Activated CD8-positive, alpha-beta memory T cell treated with anti-CD3 and anti-CD28 coated beads for 4 hours (primary cell): ENCODE measurements at places on chromosomes 4 and X.

- DNase-seq: no peak
Measured at GRCh38 chrX:41245641-41246040, 88.3 kb upstream of the DDX3X start.

DNA sequence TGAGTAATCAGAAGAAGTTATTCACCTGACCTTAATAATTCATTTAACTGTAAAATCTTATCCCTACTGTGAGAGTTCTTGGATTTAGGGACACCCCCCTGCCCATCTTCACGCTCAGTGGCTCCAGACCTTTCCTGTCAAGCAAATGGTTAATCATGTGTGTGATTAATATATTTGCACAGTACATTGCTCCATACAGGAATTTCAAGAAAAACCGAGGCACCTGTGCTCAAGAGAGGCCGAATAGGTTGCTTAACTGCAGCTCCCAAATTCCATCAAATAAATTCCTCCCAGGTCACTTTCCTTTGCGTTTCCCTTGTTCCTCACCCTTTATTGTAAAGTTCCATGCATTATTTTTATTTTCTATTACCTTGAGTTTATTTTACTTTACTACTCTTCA, 119.5 kb downstream of the STOX2 start:
- no peak for DNase-seq

GRCh38 chr4:478373-478772, 20.6 kb downstream of the ZNF721 start:
- no peak for DNase-seq

DNA sequence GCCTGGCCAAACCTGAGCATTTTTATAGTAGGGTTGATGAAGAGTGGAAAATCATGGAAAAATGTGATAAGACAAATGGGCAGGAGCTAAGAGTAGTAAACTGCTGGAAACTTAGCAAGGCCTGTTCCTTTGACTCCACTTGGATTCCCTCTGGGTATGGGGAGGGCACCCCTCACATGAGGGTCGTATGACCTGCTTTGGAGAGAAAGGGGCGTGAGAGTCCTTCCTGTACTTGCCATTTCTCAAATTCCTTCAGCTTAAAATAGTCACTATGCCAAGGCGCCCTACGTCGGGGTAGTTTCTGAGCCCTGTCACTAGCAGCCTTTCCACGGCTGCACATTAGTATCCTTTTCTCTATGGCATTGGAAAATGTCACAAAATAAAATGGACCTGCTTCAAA, 49.1 kb downstream of the GPRIN3 start:
- DNase-seq: no peak

GRCh38 chr4:15420642-15421041, 7.2 kb upstream of the C1QTNF7 start:
- no peak for DNase-seq

DNA sequence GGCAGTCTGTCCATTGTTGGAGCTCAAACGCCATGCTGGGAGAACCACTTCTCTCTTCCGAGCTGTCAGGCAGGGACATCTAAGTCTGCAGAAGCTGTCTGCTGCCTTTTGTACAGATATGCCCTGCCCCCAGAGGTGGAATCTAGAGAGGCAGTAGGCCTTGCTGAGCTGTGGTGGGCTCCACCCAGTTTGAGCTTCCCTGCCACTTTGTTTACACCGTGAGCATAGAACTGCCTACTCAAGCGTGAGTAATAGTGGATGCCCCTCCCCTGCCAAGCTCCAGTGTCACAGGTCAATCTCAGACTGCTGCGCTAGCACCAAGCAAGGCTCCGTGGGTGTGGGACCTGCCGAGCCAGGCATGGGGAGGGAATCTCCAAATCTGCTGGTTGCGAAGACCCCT, 145.7 kb downstream of the VSIG4 start:
- DNase-seq: no peak

- DNase-seq: no peak
Measured at GRCh38 chrX:136847874-136848273, 32.7 kb downstream of the RBMX start.

DNA sequence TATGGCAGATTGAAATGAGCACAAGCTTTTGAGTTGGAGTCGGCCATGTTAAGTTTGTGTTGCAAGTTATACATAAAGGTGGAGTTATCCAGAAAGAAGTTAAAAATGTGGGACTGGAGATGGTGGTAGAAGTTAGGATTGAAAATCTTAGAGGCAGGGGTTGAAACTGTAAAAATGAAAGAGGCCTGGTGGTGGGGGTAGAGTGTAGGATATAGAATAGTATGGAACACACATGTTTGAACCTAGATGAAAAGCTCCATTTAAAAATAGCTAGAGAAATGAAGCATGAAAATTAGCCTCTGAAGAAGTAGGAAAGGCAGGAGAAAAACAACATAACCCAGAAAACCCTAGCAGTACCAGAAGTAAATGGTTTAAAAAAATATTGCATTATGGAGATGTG, 131.8 kb upstream of the ENPEP start:
- no peak for DNase-seq

DNA sequence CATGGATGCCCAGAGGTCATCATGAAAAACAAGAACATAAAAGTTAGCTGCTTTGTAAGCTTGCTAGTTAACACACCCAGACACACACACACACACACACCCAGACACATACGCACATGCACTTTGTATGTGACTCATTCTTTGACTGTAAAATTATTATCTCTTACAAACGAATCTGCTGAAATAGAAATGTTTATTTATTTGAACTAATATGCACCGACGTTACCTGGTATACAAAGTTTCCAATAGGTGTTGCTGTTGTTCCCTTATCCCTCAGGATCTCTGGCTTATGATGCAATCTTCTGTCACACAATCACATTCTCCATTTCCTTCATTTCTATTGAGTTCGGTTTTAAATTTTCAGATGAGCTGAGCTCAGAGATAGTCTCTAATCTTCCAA, 209.3 kb downstream of the PTTG2 start:
- DNase-seq: no peak

DNA sequence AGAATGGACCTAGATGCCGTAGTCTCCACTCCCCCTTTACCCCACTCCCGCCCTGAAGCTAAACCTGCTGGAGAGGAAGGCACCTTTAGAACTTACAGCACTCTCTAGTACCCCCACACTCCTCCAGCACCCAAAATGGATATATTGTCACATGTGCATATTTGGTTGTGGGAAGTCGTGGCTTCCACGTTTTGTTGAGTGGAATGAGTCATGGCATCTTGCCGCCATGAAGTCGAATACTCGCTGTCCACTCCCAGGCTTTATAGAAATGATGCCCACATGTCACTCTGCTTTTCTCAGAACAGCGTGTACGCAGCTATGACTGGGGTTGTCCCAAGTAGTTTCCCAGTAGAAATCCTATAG, 545 bp downstream of the ABCE1 start:
- no peak for DNase-seq

DNA sequence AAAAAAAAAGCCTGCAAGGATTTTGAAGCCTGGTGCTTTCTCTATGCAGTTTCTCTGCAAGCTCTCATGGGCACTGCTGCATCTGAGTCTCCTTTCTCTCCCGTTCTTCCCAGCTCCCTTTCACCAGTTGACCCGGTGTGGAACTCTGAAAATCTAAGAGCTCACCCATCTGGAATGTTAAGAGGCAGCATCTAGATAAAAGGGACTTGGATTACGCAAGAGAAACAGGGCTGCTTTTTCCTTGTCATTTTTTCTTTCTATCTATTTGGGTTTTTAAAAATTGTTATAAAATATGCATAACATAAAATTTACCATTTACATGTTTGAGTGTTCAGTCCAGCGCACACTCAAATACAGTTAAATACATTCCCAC, 95.2 kb upstream of the RPS6KA3 start:
- no peak for DNase-seq

DNA sequence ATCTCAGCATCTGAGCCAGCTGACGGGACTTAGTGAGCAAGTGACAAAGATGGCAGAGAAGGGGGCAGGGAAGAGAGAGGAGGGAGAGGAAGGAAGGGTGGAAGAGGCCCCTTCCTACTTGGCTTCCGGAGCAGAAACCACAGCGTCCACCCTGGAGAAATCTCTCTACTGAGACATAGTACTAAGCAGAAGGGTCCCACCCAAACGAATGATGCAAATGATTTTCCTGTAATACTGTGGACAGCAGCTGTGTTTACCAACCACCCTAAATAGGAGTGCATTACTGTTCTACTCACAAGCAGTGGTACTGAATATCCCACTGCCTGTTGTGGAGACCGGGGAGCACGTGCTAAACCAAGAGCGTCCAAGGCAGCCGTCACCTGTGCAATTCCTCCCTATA, 29.4 kb downstream of the DTHD1 start:
- DNase-seq: no peak

GRCh38 chr4:120057416-120057815, 9.2 kb downstream of the MAD2L1 start:
- DNase-seq: no peak
